Memory B cell (primary cell): ENCODE measurements at places on chromosomes 1 and 21.

DNA sequence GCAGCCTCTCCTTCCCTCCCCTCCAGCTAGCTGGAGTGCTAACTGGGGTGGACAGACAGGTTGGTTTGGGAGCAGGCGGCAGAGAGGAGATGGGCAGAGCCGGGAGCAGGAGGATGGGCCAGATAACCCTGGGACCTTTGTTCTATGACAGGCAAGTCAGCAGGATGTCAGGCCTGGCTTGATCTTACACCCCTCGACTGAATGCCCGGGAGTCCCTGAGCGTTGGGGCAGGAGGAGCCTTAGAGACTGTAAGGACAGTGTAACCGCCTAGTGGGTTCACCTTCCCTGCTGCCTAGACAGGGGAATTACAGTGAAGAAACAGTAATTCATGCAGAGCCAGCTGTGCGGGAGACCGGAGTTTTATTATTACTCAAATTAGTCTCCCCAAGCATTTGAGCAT, 60.2 kb downstream of the MDM4 start:
- no peak for DNase-seq

- DNase-seq = no peak
Observed at GRCh38 chr1:202029171-202029665, 18.8 kb downstream of the ELF3 start.

- no peak for DNase-seq
Observed at GRCh38 chr1:109807402-109807801, 43.7 kb upstream of the EPS8L3 start.

DNA sequence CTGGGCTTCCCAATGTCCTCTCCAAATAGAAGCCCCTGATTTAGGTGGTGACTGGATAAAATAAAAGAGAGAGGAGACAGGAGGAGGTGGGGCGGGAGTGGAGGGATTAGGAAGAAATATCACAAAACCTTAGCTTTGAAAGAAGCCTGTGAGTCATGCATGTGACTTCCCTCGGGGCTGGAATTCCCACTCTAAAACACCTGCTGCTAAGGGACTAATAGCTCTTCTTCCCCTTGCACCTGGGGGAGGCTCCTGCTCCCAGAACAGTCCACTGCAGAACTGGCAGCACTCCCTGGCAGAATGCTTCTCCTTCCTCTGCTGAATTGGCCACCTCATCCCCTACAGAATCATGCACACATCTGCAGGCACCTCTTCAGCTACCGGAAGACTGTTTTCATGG, 207.2 kb downstream of the ATG4C start:
- no peak for DNase-seq

GRCh38 chr1:71881611-71882010, 400.7 kb downstream of the NEGR1 start:
- DNase-seq = no peak

DNA sequence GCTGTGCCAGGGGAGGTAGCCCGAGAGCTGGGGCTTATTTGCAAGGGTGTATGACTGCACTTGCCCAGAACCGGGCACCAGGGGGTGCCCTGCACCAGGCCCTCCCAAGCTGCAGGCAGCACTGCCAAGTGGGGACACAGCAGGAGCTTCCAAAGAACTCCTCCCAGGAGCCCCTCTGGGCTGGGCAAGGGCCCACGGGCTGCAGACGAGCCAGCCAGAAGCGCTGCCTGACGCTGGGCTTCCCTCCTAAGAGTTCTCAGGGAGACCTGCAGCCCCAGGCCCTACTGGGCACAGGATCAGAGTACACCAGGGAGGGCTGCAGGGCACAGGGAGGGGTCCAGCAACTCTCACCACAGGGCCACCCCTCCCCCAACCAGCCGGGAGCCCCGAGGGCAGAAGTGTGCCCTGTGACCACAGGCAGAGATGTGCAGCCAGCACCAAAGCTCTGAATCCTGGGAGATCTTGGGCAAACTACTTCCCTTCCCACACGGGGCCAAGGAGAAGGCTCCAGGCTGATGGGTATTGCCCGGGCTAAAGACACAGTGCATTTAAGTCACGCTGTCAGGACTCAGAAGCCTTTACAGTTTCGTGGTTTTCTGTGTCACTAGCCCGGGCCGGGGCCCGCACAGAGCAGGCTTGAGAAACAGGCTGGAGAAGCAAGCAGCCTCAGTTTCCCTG, 63.4 kb downstream of the KCNAB2 start:
- no peak for DNase-seq

GRCh38 chr1:1603671-1604373, 3.9 kb upstream of the FNDC10 start:
- no peak for DNase-seq

DNA sequence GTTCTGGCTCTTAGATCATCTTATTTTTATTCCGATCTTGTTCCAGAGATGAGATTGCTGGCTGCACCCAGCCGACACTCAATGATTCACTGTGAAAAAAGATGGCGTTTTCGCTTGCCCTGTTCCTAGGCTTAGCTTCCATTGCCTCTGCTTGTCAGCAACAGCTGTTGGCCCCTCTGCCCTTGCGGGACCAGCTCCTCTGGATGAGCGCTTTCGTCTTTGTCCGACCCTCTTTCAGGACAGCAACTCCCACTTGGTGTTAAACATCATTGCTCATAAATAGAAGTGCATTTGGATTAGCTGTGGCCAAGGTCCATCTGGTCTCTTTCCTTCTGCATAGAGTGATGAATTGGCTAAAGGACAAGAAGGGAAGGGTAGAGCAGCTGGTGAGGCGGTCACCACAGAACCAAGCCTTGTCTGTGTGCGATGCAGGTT, 43.5 kb upstream of the SCCPDH start:
- DNase-seq = no peak

- DNase-seq = no peak
Observed at GRCh38 chr21:44431300-44431699, 24.0 kb upstream of the LRRC3 start.

GRCh38 chr1:55735106-55735505, 519.9 kb upstream of the USP24 start:
- DNase-seq = no peak

- no peak for DNase-seq
Observed at GRCh38 chr1:19644395-19644680, 227 bp downstream of the NBL1 start.

DNA sequence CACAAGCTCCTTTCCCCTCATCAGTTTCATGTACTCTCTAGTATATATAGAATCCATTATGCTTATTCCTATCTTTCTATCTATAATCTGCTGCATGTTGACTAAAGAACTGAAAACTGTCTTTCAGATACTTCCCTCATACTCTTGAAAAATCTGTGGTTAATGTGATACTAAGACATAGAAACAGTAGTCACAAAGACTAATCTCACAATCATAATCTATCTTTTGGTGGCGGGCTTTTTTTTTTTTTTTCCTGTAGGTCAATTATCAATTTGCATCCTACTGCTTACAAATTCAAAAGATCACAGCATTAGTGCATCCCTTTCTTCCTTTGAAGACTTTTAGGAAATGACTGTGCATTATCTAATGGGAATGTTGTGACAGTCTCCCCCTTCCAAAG, 4.7 kb downstream of the UBR4 start:
- no peak for DNase-seq

DNA sequence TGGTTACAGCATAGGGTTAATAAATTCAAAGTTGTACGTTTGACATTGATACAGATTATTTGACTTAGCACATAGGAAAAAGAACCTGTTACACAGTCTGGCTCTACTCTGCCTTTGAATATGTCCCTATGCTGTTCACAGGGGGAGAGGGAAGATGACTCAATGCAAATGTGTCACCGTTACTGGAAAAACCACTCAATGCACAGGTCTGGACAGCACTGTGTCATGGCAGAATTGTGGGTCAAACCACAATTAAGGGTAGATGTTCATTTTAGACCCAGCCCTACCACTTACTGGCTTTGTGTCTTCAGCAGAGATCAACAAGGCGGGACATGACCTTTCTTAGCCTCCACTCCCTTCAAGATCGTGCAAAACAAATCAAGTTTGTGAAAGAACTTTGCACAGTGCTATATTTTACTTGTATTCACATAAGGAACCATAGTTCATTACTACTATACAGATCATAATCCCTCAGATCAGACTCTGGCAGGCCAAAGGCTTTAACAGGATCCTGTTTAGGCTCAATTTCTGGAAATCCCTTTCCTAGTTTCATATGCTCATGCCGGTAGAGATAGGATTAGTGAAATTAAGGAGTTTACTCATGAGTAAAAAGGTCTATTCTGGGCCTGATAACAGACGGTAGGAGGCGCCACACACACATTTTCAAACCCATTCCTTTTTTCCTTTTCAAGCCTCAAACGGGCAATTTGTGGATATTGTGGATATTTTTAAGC, 22.1 kb downstream of the EIF2D start:
- no peak for DNase-seq

DNA sequence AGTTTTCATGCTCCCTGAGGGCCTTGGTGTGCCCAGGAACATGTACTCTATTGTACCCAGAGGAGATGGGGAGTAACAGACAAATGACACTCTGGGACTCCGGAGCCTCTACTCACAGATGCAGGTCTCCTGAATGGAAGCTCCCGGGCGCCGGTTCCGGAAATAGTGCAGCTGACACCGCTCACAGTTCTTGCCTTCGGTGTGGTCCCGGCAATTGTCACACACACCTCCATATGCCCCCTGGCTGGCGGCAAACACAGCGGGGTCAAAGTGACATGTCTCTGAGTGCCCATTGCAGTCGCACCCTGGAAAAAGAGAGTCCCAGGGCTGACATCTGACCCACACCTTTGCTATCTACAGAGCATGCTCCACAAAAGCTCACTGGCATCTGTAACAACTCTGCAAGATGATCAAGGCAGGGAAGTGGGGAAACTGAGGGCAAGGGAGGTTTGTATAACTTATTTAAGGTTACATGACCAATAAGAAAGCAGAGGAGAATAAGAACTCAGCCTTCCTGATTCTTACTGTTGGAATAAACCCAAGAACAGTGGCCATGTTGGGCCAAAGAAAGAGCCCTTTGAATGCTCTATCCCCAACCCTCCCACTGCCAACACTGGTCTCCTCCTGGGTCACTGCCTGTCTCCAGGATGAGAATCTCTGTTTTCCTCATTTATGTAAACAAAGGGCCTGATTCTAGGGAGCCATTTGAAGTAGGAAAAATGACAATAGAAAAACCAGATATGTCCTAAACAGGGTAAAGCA, 22.4 kb downstream of the LAMB3 start:
- no peak for DNase-seq

DNA sequence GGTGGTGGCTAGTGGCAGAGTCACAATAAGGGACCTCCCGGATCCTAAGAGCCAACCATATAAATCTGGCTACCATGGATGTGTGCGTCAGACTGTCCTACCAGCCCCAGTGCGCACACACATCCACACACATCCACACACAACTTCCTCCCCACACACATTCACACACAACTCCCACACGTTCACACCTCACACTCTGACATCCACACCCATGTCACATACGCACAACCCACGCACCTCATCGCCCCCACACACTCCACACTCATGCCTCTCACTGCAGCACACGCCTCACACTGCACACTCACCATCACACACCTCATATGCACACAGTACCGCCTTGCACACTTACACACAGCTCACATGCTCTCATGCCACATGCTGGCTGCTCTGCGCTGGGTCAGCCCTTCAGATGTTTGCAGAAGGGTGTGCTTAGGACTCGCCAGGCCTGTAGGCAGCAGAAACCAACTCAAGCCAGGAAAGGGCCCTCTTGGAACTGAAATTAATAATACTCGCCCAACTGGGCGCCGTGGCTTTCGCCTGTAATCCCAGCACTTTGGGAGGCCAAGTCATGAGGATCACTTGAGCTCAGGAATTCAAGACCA, 3.0 kb downstream of the LDLRAD2 start:
- DNase-seq = no peak

DNA sequence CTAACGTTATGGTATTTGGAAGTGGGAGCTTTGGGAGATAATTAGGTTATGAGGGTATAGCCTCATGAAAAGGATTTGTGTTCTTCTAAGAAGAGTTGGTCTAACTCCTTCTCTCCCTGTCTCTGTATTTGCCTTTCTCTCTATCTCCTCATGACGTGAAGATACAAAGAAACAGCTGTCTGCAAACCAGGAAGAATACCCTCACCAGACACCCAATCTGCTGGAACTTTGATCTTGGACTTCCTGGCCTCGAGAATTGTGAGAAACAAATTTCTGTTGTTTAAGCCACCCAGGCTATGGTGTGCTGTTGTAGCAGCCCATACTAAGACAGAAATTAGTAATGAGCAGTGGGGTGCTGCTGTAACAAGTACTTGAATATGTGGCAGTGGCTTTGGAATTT, 16.1 kb downstream of the C1orf141 start:
- no peak for DNase-seq

- no peak for DNase-seq
Observed at GRCh38 chr1:159829822-159830465, 3.3 kb downstream of the SLAMF8 start.
